ENCODE measurements at places on chromosomes 1 and 21.

- DNase-seq = no peak
Observed at GRCh38 chr1:235127732-235128455, 743 bp downstream of the TOMM20 start.

GRCh38 chr1:43358746-43359693 lies at the start of gene CDC20:
Gene CDC20, plus strand, starts transcription at chr1:43358981. Its CDS starts 235 bp downstream, at chr1:43359216.
- peak; percentile 88 for DNase-seq

GRCh38 chr1:16367258-16367967 lies 371 bp downstream of the SZRD1 start:
- peak; percentile 90 for DNase-seq

DNA sequence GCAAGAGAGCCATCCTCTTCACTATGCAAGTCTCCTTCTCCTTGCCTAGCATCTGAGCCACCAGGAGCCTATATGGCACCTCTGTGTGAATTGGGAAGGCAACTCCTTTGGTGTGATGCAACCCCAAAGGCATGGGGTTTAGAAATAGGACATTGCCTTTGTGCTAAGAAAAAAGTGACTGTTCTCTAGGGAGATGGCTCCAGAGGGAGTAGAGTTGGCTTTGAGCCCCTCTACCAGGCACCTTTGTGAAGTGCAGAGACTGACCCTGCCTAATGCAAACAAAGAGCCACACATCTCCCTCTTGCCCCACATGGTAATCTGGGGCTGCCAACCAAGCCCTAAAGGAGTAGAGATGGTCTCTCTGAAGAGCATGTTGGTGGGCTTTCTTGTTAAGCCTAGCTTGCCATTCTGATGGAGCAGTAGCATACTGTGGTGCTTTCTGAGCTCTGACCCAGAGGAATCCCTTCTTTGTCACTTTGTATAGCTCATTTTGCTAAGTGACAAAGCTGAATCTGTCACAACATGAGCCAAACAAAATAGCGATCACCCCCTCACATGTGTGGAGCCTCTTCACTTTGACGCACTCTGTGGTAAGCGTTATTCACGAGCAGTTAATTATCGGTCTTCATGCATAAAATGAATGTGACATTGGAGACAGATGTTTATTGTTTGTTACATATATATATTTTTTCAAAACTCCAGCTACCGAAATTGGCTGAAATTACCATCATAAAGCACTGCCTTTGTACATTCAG lies 74.4 kb downstream of the RWDD3 start:
- DNase-seq = no peak

GRCh38 chr1:1308756-1309250 lies 406 bp downstream of the PUSL1 start:
- DNase-seq = no peak

Data from foreskin keratinocyte (primary cell).